ENCODE measurements at places on chromosomes 5 and 9. TPM values are rescaled to one million over a fixed set of nuclear protein-coding genes. Genes with fewer than 3 reads are reported as not detected.

PCDHA9 gene
- not detected for total RNA-seq

DEPDC1B gene
- 25.6 TPM for total RNA-seq

IRX4 gene
- not detected for total RNA-seq

BAAT gene
- total RNA-seq, result not detected

ADAM19 gene
- 9.3 TPM for total RNA-seq

HRCT1 gene
- 3.6 TPM for total RNA-seq

OSMR gene
- total RNA-seq, result 45.3 TPM

LCN12 gene
- total RNA-seq, result 14.2 TPM

OTP gene
- total RNA-seq, result not detected

PCDHGA2 gene
- total RNA-seq, result 0.13 TPM

C5orf34 gene
- 22.6 TPM for total RNA-seq

TAF7 gene
- total RNA-seq, result 56.1 TPM

SHROOM1 gene
- 23.3 TPM for total RNA-seq

GAPT gene
- not detected for total RNA-seq
